ENCODE measurements at places on chromosomes 6 and 20.

GRCh38 chr6:13536796-13537526 lies 37.4 kb upstream of the SIRT5 start:
- DNase-seq = no peak

DNA sequence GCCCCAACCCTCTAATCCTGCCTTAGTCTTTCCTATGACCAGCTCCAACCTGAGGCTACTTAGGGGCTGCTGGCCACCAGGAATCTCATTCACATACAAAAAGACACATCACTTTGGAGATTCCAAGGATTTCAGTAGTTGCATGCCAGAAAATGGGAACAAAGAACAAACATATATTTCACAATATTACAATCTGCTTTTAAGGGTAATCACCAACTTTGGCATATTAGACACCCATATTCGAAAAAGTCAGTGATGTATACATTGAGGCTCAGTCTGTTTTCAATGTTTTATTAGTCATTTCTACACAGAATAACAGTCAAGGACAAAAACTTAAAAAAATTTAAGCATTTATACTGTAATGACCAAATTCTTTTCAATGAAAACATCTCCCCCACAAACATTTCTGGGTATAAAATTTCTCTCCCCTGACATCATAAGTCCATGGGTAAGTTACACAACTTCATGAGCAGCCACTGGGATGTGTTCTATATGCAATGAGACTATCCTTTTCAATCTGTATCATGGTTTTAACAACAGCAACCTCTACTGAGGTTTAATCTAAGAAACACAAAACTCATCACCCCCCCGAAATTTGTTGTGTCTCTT lies 103.5 kb downstream of the MAP7 start:
- no peak for DNase-seq

- DNase-seq = no peak
Observed at GRCh38 chr6:166955121-166955864, 1.1 kb downstream of the RNASET2 start.

- peak; percentile 6 for DNase-seq
Observed at GRCh38 chr6:104325341-104326172, 534.2 kb downstream of the HACE1 start.

- no peak for DNase-seq
Observed at GRCh38 chr6:110329714-110330436, 28.3 kb downstream of the METTL24 start.

DNA sequence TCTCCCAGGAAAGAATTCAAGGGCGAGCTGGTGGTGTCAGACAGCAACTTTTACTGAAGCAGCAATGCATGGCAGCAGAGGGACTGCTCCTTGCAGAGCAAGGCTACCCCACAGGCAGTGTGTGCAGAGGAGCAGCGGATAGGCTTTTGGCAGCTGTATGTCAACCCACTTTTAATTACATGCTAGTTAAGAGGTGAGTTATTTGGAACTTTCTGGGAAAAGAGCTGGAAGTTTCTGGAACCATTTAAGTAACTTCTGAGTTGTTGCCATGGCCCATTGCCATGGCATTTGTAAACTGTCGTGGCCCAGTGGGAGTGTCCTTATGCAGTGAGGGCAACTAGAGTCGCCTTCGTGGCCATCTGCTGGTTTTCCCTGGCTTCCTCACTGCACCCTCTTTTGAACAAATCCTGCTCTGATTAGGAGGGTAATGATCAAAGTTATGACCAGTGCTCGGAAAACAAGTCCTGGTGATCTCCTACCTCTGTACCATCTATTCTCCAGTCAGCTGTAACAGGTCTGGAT lies 34.0 kb downstream of the BPIFB4 start:
- no peak for DNase-seq

DNA sequence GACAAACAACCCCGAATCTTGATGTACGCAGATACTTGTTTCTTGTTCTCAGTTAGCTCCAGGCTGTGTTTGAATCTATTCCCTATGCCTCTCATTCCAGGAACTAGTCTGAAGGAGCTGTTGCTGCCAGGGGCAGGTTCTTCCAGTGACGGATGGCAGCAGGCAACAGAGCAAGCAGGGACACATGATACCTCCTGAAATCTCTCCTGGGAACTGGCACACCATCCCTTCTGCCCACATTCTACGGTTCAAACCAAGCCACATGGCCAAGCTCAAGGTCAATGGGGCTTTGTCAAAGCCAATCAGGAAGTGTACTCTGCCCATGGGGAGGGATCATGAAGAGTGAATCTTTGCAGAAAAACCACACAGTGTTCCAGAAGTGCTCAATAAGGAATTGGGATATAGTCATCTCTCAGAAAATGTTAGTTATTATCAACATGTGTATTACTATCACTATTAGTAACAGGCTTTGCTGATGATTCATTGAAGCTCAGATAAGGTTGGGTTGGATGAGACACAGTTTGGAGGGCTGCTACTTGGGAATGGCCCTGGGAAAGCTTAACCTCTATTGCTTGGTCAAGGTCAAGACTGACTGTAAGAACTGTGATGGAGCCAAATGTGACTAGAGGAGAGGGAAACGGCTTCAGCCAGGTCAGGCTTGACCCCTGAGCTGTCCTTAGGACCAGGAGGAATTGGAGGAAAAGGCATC lies 454.9 kb downstream of the PTPRT start:
- DNase-seq = no peak

DNA sequence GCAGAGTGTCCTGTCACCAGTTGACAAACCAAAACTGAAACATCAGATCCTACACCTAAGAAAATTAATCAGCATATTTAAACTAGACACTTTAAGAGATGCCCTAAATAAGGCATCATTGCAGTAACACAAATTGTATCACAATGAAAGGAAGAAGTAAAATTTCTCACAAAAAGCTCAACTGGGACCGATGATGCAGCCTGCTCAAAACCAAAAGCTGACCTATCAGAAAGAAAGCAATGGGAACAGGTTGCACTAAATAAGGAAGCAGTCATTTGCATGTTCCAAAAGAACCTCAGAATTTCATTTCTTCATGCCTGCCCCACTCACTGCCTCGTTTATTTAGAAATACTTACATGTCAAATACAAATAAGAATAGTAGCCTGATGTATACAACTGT lies 12.1 kb downstream of the HIVEP2 start:
- DNase-seq = no peak

GRCh38 chr6:104381907-104382306 lies 477.8 kb downstream of the HACE1 start:
- no peak for DNase-seq

- DNase-seq = no peak
Observed at GRCh38 chr6:73586416-73586974, 65.7 kb upstream of the EEF1A1 start.

- DNase-seq = no peak
Observed at GRCh38 chr6:51857134-51857533, 230.3 kb downstream of the PKHD1 start.

- DNase-seq = no peak
Observed at GRCh38 chr6:110655821-110656220, 159.4 kb downstream of the CDK19 start.

GRCh38 chr20:53216478-53216855 lies 244.3 kb downstream of the TSHZ2 start:
- no peak for DNase-seq

- DNase-seq = no peak
Observed at GRCh38 chr6:167565884-167566599, 241.2 kb downstream of the TTLL2 start.

GRCh38 chr6:157069585-157069984 lies 253.7 kb downstream of the TMEM242 start:
- no peak for DNase-seq

DNA sequence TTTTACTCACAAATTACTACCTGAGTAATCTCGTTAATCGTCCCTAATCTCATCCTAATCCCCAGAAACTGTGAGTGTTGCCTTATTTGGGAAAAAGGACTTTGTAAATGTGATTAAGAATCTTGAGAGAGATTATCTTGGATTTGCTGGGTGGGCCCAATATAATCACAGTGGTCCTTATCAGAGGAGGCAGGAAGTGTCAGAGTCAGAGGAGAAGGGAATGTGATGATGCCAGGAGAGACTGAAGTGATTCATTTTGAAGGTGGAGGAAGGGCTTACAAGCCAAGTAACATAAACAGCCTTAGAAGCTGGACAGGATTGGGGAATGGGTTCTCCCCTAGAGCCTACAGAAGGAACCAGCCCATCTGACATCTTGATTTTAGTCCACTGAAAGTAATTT lies 16.7 kb downstream of the RPP21 start:
- DNase-seq = no peak

- DNase-seq = no peak
Observed at GRCh38 chr20:62815066-62815991, 1.5 kb upstream of the COL9A3 start.

GRCh38 chr6:140355476-140355875 lies 981.0 kb upstream of the CITED2 start:
- DNase-seq = no peak

GRCh38 chr6:117397536-117398227 lies 28.1 kb downstream of the ROS1 start:
- DNase-seq = no peak

DNA sequence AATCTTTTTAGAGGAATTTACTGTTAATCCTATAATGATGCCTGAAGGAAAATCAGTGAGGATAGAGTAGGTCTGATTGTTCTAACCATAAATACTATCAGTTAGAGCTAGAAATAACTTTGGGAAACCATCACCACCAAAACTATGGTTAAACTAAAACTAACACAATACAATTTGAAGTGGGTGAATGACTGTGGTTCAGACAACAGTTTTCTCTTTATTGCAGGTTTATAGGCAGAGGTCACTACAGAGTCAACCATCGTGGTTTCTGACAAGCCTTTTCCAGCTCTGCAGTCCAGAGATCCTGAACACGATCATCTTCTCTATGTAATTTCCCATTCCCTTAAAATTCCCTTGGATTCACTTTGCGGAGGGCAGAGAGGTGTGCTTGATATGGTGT lies 134.3 kb downstream of the IBTK start:
- no peak for DNase-seq

DNA sequence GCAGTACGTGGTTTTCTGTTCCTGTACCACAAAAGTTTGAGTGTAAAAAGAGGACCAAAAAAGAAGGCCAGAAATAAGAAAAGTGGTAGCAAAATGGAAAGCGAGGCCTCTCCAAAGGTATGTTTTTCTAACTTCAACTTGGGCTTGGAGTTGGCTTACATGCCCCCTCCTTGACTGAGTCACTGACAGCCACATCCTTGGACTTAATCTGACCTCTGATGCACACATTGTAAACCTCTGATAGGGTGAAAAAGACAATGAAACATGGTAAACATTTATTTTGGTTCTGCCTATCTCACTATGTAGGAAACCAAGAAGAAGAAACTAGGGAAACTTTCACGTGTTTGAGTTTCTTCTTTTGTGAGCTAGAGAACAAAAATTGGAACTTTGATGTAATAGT lies 503.2 kb upstream of the ID4 start:
- no peak for DNase-seq

- no peak for DNase-seq
Observed at GRCh38 chr20:16145919-16146318, 427.3 kb downstream of the KIF16B start.

- no peak for DNase-seq
Observed at GRCh38 chr6:96939007-96939805, 14.7 kb downstream of the KLHL32 start.

DNA sequence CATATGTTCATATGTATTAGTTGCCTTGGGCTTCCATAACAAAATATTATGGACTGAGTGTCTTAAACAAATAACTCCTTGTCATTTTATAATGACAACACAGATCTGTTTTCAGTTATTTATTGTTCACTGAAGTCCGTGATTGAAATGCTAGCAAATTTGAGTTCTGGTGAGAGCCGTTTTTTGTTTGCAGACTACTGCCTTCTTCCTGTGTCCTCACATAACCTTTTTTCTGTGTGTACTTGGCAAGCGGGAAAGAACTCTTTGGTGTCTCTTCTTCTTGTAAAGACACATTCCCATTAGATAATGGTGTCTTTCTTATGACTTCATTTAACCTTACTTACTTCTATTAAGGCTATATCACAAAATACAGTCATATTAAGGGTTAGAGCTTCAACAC lies 482.9 kb upstream of the EYS start:
- DNase-seq = no peak

- no peak for DNase-seq
Observed at GRCh38 chr6:37039958-37040357, 34.5 kb downstream of the FGD2 start.

GRCh38 chr6:2232445-2232844 lies 13.0 kb downstream of the GMDS start:
- no peak for DNase-seq
